ENCODE measurements at places on chromosomes 13 and 19.

- DNase-seq: no peak
Observed at GRCh38 chr19:34428549-34429285, 536 bp downstream of the UBA2 start.

DNA sequence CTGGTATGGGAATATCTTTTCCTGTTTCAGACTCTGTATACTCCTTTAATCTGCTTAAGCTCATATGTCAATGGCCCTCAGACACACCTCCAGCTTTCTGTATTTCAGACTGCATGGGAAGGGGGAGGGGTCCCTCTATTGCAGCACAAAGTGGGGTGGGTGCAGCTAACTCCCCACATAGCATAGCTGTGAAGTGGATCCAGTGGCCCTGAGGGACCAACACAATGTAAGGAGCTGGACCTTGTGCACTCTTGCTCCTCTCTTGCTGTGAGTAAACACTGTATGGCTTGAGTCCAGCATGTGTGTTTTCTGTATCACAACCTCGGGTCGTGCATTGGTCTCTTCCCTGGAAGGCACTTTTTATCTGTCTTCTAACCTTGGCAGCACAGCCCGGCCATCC, 669.9 kb downstream of the PCDH9 start:
- DNase-seq: no peak

DNA sequence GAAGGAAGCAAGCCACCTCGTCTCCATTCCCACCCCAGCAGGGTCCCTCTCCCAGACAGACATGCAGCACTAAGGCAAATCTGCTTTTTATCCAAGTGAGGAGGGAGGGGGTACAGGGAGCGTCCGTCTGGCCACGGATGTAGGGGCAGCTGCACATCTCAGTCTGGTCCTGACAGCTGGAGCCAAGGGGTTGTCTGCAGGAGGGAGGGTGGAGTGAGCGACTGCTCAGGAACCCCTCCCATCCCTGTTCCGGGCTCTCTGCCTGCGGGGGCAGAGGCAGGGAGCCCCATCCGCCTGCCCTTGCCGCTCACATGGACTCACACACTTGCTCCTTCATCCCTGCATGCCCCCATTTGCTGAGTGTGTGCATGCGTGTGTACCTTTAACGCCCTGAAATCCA, 2.5 kb downstream of the TMEM190 start:
- no peak for DNase-seq

- no peak for DNase-seq
Observed at GRCh38 chr13:64248371-64249065, 2832.9 kb upstream of the PCDH20 start.

- DNase-seq: no peak
Observed at GRCh38 chr13:24148414-24149235, 11.9 kb upstream of the SPATA13 start.

DNA sequence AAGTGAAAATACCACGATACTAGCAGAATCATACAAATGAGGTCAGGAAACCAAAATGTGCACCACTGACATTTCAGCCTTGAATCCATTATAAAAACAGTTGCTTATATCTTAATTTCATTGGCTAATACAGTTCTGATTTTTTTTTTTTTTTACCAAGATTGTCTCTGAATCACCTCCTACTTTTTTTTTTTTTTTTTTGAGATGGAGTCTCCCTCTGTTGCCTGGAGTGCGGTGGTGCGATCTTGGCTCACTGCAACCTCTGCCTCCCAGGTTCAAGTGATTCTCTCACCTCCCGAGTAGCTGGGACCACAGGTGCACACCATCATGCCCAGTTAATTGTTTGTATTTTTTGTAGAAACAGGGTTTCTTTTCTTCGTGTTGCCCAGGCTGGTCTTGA, 270.2 kb downstream of the LMO7 start:
- DNase-seq: no peak

GRCh38 chr19:44689290-44690130, 9.4 kb upstream of the CEACAM16 start:
- DNase-seq: peak; percentile 64

GRCh38 chr19:40716031-40716481, 630 bp downstream of the COQ8B start:
- DNase-seq: no peak

DNA sequence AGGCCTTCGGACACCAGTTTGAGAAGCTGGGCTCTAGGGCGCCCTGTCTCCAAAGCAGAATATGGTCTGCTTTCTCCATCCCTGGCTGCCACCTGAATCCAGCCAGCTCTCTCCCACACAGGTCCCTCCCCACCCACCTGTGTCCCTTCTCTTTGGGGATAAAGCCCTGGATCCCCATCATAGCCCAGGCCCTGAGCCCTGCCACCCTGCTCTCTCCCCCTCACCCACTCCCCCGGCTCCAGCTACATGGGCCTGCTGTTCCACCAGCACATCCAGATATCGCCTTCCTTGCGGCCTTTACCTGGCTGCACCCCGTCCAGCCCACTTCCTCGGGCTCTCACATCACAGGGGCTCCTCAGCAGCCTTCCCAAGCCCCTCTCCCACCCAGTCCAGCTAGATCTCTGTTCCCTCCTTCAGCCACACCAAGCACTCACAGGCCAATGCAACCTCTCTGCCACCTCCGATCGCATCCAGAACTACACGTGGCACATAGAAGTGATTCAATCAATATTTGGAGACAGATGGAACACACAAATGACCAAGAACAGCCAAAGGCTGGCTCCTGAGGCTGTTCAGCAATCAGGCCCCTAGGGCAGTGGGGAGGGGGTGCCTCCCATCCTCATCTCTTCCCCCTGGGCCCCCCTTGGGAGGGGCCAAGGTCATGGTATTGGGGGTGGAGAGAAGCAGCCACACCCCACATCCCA, 7.6 kb downstream of the AKT2 start:
- DNase-seq: no peak

DNA sequence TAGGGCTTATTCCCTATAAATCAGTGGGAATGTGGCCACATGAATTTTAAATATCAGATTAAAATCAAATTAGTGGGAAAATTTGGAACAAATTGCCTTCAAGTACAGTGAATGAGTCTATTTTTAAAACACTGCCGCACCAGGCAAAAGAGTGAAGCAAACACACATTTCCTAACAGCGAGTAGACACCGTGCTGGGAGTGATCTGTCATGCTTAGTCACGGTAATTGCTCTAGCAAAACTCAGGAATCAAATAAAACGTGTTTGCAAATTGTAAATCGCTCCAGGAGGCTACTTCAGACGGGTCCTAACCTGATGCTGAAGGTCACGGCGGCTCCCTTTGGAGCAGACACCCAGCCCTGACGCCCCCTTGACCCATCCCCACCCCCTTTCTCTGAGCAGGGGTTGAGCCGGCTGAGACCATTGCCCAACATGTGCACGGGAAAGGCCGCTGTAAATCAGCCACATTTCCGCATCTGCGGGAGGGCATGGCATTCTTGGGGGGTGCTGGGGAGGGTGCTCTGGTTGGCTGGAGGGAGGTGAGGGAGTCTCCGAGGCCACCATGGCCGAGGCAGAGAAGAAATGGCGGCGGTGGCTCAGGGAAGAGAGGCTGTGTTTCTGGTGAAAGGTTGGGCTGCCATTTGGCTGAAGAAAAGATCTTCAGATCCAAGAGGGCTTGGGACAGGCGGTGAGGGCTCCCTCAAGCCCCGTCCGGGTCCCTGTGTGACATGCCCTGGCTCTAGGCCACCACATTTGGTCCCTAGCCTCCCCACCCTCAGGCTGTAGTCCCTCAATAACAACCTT, 8.9 kb downstream of the CEBPA start:
- DNase-seq: no peak

- no peak for DNase-seq
Observed at GRCh38 chr13:73283636-73284035, 224.8 kb downstream of the KLF5 start.

DNA sequence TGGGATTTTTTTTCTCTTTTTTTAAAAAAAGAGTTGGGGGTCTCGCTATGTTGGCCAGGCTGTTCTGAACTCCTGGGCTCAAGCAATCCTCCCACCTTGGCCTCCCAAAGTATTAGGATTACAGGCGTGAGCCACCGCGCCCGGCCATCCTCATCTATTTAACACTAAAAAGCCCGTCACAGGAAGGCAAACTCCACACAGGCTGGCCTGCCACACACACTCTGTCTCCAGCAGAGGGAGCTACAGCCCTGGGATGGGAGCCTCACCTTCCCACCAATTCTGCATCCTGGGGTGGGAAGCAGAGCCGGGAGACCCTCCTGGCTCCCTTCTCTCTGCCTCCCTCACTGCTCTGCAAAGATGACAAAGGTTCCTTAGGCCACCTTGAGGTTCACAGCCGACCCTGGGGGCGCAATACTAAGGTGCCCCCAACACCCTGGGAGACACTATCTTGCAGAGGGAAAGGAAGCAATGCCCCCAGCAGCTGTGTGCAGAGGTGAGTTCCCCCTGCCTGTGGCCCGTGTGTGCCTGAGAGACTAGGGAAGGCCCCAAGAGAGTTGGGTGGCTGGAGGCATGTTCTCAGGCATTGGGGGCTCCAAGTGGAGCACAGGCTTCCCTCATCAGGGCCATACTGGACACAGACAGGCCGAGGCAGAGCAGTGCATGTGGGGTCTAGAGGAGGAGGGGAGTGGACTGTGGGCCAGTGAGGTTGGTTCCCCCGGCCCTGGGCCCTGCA, 27.4 kb upstream of the TIMM44 start:
- DNase-seq: peak; percentile 81

GRCh38 chr19:49499030-49499670, 2.9 kb downstream of the RPS11 start:
- no peak for DNase-seq

DNA sequence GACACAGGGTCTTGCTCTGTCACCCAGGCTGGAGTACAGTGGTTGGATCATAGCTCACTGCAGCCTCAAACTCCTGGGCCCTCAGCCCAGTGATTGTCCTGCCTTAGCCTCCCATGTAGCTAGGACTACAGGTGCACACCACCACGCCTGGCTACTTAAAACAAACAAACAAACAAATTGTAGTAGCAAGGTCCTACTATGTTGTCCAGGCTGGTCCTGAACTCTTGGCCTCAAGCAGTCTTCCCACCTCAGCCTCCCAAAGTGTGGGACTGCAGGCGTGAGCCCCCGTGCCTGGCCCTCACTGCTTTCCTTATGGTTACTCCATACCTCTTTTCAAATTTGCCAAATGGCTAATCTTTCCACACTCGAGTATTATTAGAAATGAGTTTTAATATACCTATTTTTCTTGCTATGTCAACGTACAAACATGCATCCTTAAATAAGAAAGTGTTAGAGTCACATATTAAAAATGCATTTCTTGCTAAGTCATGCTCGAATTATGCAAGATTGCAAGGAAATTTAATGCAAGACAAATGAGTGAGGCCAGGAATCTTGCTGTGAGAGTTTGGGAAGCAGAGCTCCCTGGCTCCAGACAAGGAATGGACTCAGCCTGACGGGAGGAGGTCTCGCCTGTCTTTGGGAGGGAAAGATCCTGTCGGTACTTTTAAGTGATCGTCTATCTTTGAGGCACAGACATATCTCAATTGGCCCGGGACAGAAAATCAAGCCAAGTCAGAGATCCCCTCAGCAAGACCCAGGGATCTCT, 39.4 kb downstream of the RFX2 start:
- no peak for DNase-seq

GRCh38 chr13:51801631-51802099, 2.3 kb downstream of the DHRS12 start:
- DNase-seq: no peak

DNA sequence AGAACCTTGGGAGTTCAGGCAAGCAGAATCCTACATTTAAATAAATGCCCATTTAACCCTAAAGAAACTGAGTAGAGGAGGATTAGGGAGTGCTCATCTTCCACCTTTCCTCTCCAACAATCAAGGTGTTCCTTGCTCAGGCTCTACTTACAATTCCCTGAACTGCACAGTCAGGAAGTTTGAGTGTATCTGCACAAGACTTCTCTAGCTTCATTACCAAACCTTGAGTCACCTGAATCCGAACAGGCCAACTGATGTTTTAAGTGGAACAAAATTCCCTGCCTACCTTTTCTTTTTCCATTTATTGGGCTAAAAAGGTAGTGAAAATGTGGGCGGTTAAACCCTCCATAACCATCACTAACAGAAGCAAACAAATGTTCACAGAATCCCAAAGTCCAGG, 78.3 kb downstream of the FOXO1 start:
- DNase-seq: no peak

- no peak for DNase-seq
Observed at GRCh38 chr13:60720590-60720989, 323.6 kb downstream of the TDRD3 start.

GRCh38 chr19:52653161-52653560, 15.0 kb upstream of the ZNF83 start:
- no peak for DNase-seq

DNA sequence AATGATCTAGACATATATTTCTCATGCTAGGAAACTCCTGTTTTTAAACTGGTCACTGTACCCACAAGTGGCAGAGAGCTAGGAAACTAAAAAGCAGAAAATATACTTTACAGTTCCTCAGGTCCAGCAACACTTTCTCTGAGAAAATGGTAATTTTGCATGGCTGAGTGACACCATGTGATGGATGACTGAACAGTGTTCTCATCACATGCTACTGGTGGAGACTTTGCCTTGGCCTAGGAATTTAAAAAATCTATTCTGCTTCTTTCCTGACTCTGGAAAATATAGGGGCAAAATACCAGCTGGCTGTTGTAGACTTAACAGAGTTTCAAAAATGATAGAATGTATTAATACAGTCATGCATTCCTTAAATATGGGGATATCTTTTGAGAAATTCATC, 50.0 kb downstream of the LATS2 start:
- no peak for DNase-seq

- DNase-seq: no peak
Observed at GRCh38 chr19:55454787-55455243, 6.6 kb downstream of the ISOC2 start.

DNA sequence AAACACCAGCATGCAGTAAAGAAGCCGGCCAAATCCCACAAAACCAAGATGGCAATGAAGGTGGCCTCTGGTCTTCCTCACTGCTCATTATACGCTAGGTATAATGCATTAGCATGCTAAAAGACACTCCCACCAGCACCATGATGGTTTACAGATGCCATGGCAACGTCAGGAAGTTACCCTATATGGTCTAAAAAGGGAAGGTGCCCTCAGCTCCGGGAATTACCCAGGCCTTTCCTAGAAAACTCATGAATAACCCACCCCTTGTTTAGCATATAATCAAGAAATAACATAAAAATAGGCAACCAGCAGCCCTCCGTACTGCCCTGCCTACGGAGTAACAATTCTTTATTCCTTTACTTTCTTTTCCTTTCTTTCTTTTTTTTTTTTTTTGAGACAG, 21.1 kb upstream of the PLEKHF1 start:
- no peak for DNase-seq
